ENCODE measurements at places on chromosomes 11 and 22. TPM values are rescaled to one million over a fixed set of nuclear protein-coding genes. Genes with fewer than 3 reads are reported as not detected.

The TTC36 gene
- 2.7 TPM for total RNA-seq

The ALDH3B2 gene
- total RNA-seq, result 6.7 TPM

The CATSPERZ gene
- total RNA-seq, result not detected

The INS gene
- not detected for total RNA-seq

The SLC43A1 gene
- 1.2 TPM for total RNA-seq

The SIAE gene
- total RNA-seq, result 4.1 TPM

The PARVG gene
- under 0.01 TPM for total RNA-seq

The SCGB1A1 gene
- not detected for total RNA-seq

The TUBA8 gene
- 0.39 TPM for total RNA-seq

The KRTAP5-11 gene
- not detected for total RNA-seq

The KCNK4 gene
- not detected for total RNA-seq

The OTOG gene
- total RNA-seq, result not detected

The FXYD6 gene
- not detected for total RNA-seq

The SORL1 gene
- total RNA-seq, result not detected

The BCO2 gene
- 1.2 TPM for total RNA-seq

The RAB39A gene
- 0.39 TPM for total RNA-seq

The CCDC73 gene
- not detected for total RNA-seq

The SCN2B gene
- not detected for total RNA-seq

The PANX2 gene
- total RNA-seq, result under 0.01 TPM

The APOBEC3F gene
- total RNA-seq, result 2.9 TPM

The FUT4 gene
- 14.1 TPM for total RNA-seq

The ADORA2A gene
- 3.1 TPM for total RNA-seq

The KRTAP5-8 gene
- total RNA-seq, result not detected

The CADM1 gene
- total RNA-seq, result 64.0 TPM

The SSH3 gene
- total RNA-seq, result 41.2 TPM

The NXPE1 gene
- not detected for total RNA-seq

The CD248 gene
- total RNA-seq, result 73.0 TPM

The OR51E2 gene
- total RNA-seq, result not detected

The TMEM191C gene
- 2.7 TPM for total RNA-seq

The CST6 gene
- total RNA-seq, result 66.6 TPM

The TMEM45B gene
- total RNA-seq, result not detected

The BIRC2 gene
- total RNA-seq, result 88.8 TPM

The ARRB1 gene
- 28.3 TPM for total RNA-seq

The NTM gene
- total RNA-seq, result 45.8 TPM

The SMIM35 gene
- not detected for total RNA-seq

The MAJIN gene
- not detected for total RNA-seq

The KRTAP5-1 gene
- not detected for total RNA-seq

The EED gene
- total RNA-seq, result 20.8 TPM

The BLID gene
- 2.7 TPM for total RNA-seq
